GM23248 (cell line): ENCODE measurements at places on chromosomes 7 and 10.
A peak's percentile ranks its signal among the peaks of the same experiment; 100 is the strongest.

DNA sequence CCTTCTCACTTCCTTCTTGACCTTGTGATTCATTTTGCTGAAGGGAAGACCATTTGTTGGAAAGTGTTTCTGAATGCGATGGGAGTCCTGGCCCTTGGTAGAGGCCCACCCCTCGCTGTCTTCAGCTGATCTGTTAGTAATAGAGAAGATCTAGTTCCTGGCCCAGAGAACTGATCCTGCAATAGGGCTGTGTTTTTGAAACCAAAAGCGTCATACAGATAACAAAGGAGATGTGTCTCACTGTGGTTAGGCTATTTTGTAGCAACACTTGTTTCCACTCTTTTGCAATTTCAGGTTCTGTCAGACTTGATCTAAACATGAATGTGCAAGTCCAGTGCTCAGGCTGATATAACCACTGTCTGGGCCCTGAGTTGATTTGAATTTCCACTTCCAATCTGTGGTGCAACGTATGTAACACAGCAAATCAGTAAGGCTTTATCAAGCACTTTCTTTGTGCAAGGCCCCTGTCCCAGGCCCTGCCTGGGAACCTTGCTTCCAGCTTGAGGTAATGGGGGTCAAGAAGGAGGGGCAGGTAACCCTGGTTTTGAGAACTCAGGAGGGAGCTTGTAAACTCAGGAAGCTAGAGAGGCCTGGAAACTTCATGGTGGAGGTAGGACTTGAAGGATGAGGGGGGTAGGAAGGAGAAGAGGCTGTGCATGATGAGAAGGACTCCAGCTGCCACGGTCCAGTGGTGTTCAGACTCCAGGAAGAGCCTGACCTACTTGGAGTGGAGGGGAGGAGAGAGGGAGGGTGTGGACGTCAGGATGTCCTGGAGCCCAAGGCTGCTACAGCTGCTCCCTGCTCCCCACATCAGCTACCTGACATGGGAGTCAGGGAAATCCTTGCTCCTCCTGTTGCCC, 42.2 kb upstream of the SRGN start:
- peak; percentile 57 for DNase-seq

- no peak for DNase-seq
Measured at GRCh38 chr10:129533281-129533680, 66.2 kb downstream of the MGMT start.

GRCh38 chr7:1873857-1874589, 203.9 kb downstream of the ELFN1 start:
- no peak for DNase-seq

GRCh38 chr10:89810908-89811525, 109.6 kb downstream of the KIF20B start:
- no peak for DNase-seq

DNA sequence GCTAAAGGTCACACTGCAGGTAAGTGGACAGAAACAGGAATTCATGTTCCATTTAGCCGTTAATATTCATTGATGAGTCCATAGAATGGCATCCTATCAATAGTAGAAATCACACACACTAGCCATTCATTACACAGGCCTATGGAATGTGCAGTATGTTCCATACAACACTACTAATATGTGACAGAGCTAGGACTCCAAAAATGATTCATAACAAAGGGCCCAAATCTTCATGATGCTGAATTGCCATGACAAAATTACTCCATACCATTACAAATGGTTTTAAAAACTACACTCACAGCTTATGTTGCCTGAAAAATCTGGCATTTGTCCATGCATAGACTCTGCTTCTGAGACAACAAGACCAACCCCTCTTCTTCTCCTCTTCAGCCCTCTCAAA, 549.1 kb downstream of the XPNPEP1 start:
- peak; percentile 87 for DNase-seq

DNA sequence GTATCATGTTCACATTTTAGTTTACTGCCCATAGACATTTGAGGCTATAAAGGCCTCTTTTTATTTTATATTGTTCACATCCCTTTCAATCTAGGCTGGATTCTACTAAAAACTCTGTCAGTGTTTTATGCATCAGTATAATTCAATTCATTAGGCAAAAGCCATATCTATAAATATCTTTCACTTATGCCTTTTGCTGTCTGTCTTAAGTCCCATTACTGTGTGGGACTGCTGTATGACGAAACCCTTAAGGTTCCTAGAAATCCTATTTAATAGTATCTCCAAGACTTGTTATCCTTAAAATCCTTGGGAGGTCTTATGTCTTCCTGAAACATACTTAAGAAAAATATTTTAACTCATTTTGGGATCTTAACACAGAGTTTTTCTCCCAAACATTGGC, 139.2 kb downstream of the HGF start:
- no peak for DNase-seq

GRCh38 chr10:26491934-26492333, 53.8 kb downstream of the APBB1IP start:
- DNase-seq: peak; percentile 64

GRCh38 chr10:115818012-115818411, 455.0 kb downstream of the GFRA1 start:
- peak; percentile 64 for DNase-seq

GRCh38 chr7:82419200-82419599, 24.4 kb downstream of the CACNA2D1 start:
- no peak for DNase-seq

DNA sequence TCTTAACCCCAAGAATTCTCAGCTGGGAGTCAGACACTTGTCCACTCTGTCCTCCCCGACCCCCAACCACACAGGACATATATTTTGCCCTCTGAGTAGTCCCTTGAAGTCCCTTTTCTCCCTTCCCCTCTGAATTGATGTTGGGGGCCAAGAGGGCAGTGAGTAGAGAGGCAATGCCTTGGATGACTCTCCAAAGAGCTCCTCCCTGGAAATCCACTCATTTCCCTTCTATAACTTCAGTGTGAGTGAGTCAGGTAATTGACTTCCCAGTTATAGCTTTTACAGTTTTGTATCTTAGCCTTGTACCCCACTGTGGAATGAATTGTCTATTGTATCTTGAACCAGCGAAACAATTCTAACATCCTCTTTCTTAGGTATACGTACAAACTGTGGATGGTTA, 9.2 kb upstream of the ODAD2 start:
- peak; percentile 19 for DNase-seq

GRCh38 chr10:94351089-94351488, 11.7 kb downstream of the NOC3L start:
- DNase-seq: no peak

DNA sequence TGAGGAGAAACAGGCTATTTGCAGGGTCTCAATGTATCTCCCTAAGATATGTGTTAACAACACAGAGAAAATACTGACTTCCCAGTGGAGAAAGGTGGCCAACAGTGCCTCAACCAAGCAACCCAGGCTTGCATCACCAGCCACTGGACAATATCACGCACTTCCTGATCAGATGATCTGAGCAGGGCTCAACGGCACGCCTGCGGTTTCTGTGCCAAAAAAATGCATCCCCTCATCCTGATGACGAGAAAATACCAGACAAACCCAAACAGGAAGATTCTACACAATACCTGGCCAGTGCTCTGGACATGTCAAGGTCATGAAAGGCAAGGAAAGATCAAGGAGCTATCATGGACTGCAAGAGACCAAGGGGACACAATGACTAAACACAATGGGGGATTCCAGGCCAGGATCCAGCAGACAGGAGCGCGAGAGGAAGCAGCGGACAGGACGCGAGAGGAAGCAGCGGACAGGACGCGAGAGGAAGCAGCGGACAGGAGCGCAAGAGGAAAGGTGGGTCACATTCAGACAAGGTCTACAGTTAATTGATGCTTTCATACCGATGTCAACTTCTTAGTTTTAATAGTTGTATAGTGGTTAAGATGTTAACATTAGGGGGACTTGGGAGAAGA, 51.1 kb downstream of the GNA12 start:
- DNase-seq: no peak

- no peak for DNase-seq
Measured at GRCh38 chr10:79946271-79947082, 2.4 kb downstream of the SFTPD start.

GRCh38 chr10:96417441-96417840, 58.6 kb upstream of the OPALIN start:
- no peak for DNase-seq

- peak; percentile 53 for DNase-seq
Measured at GRCh38 chr7:139679731-139680594, 97.8 kb downstream of the HIPK2 start.

- no peak for DNase-seq
Measured at GRCh38 chr10:87658858-87659555, 671 bp upstream of the PAPSS2 start.

- DNase-seq: peak; percentile 42
Measured at GRCh38 chr10:28595613-28596012, 62.7 kb downstream of the WAC start.

GRCh38 chr7:111833466-111833865, 271.2 kb upstream of the IMMP2L start:
- peak; percentile 42 for DNase-seq

- peak; percentile 76 for DNase-seq
Measured at GRCh38 chr10:17430647-17431355, 23.6 kb downstream of the ST8SIA6 start.
